ENCODE measurements at places on chromosomes 7 and 10. TPM values are rescaled to one million over a fixed set of nuclear protein-coding genes. Genes with fewer than 3 reads are reported as not detected.

- peak; percentile 80 for DNase-seq
Observed at GRCh38 chr10:128000471-128001362, 93.8 kb downstream of the PTPRE start.

CALML5 gene
- not detected for polyA plus RNA-seq

DNA sequence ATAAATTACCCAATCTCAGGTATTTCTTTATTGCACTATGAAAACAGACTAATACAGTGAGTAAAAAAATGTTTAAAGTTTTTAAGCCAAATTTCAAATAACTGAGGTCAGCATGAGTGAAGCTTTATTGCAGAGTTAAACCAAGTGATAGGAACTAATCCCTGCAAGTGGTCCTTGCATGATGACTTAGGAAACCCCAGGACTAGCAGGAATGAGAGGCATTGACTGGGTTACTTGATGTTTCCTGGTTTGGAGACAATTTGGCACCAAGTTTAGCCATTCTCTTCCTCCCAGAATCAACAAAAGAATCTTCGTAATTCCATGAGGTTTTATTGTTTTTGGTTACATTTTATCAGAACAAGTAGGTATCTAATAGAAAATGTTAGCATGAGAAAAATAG, 194.2 kb downstream of the BICC1 start:
- DNase-seq = no peak

GRCh38 chr10:78248651-78249464, 215.2 kb downstream of the RPS24 start:
- peak; percentile 91 for DNase-seq

SFRP5 gene
- not detected for polyA plus RNA-seq

GRCh38 chr10:29811751-29812427, 177.1 kb upstream of the SVIL start:
- DNase-seq = peak; percentile 94

DNA sequence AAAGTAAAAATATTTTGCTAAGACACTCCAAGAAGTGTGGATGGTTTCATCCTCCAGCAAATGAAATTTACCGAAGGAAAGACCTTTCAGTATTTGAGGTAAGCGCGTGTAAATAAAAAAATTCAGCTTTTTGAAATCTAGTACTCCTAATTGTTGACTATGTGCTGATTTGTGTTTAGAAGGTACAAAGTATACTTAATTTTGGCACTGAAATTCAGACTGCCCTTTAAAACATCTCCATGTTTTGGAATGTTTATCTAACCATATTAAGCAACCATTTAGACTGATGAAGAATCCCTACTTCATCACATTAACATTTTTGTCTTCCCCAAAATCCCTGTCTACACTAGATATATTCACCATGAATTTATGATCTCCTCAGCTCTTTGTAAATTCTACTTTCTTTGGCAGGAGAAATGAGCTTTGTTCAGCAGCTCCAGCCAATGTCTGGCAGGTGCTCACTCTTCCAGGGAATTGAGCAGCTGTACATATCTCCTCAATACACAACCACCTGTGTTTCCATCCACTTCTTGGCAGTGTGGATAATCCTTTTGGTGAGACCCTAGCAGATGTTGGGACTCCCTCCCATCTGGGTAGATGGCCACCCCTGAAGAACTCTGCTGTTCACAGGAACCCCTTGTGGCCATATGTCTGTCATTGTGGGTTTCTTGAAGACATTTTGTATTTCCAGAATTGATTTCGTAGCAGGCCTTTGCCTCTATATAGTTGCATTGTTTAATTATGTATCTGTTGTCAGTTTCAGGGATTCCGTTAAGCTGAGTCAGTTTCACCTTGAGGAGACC, 129.4 kb upstream of the SAMD8 start:
- no peak for DNase-seq
